ENCODE measurements at places on chromosomes 7 and 10. TPM values are rescaled to one million over a fixed set of nuclear protein-coding genes. Genes with fewer than 3 reads are reported as not detected.

The VWDE gene
- 3.1 TPM for total RNA-seq

The WNT8B gene
- 0.24 TPM for total RNA-seq

The PON1 gene
- not detected for total RNA-seq

The DDC gene
- not detected for total RNA-seq

The SLC18A2 gene
- total RNA-seq = not detected

The CCDC172 gene
- not detected for total RNA-seq

The SORCS1 gene
- total RNA-seq = not detected

The ANKRD1 gene
- not detected for total RNA-seq

The HERPUD2 gene
- total RNA-seq = 38.0 TPM

The FAM25G gene
- not detected for total RNA-seq

The HOXA10 gene
- total RNA-seq = not detected

The CLRN3 gene
- total RNA-seq = not detected

The HOXA4 gene
- total RNA-seq = not detected

The CYP26C1 gene
- total RNA-seq = not detected

The MSMB gene
- not detected for total RNA-seq

The ALOX5 gene
- 13.4 TPM for total RNA-seq

The PRKAG2 gene
- 29.2 TPM for total RNA-seq

All from activated naive CD4-positive, alpha-beta T cell treated with anti-CD3 and anti-CD28 coated beads, Interleukin-2, amount 10 ng/mL, durations not matched to agents 5 hours and 36 hours (primary cell).